Activated CD4-positive, alpha-beta T cell treated with anti-CD3 and anti-CD28 coated beads for 1 hour (primary cell): ENCODE measurements at places on chromosomes 11 and 22.

- DNase-seq, result no peak
Observed at GRCh38 chr11:41119484-41119883, 340.0 kb downstream of the LRRC4C start.

DNA sequence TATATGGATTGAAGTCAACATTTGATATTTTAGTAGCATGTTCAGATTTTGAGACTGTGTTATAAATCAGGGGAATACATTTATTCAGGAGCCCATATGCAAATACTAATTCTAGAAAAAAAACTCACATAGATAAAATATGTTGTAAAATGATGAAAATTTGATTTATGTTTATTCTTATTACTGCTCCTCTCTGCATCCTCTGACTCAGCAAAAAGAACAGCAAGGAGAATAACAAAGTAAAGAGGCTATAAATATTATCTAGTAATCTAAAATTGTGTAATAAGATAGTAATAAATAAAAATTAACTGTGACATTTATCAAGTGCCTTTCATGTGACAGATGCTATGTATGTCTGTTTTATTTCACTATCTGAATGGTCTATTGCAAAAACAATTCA lies 507.2 kb upstream of the ANO3 start:
- no peak for DNase-seq

DNA sequence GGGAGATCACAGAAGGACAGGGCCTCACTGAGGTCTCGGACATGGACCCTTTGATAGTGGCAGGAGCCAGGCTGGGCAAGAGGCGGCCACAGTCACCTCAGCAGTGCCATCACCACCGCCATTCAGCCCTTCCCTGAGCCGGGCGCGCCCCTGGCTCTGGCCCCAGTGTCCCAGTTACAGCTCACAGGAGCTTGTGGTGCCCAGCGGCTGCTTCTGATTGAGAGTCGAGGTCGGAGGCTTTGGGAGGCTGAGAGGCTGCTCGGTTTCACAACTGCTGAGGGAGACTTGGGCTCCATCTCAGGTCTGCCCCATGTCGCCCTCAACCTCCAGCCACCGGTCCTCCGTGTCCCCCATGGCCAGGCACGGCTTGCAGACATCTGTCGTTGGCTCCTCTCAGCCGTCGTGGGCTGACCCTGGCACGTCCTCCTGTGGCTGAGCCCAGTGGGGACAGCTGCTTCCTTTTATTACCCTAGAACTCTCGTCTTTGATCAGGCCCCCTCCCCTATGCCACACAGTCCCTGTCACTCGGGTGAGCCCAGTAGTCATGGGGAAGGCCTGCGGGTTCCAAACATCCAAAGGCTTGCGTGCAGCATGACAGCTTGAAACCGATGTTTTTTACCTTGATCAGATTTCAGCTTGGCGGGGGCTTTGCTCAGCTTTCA lies 28.4 kb upstream of the PPP6R3 start:
- DNase-seq, result no peak

DNA sequence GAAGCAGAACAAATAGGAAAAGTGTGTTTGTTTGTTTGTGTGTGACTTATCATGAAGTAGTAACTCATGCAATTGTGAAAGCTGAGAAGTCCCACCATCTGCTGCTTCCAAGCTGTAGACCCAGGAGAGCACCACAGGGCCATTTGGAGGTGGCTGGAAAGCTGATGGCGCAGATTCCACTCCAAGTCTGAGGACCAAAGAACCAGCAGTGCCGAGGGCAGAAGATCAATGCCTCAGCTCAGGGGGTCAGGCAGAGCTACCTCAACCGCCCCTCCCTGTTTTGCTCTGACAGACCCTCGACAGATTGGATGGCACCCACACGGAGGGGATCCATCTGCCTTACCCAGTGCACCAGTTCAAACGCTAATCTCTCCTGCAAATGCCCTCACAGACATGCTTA lies 896.2 kb downstream of the BRD1 start:
- no peak for DNase-seq

DNA sequence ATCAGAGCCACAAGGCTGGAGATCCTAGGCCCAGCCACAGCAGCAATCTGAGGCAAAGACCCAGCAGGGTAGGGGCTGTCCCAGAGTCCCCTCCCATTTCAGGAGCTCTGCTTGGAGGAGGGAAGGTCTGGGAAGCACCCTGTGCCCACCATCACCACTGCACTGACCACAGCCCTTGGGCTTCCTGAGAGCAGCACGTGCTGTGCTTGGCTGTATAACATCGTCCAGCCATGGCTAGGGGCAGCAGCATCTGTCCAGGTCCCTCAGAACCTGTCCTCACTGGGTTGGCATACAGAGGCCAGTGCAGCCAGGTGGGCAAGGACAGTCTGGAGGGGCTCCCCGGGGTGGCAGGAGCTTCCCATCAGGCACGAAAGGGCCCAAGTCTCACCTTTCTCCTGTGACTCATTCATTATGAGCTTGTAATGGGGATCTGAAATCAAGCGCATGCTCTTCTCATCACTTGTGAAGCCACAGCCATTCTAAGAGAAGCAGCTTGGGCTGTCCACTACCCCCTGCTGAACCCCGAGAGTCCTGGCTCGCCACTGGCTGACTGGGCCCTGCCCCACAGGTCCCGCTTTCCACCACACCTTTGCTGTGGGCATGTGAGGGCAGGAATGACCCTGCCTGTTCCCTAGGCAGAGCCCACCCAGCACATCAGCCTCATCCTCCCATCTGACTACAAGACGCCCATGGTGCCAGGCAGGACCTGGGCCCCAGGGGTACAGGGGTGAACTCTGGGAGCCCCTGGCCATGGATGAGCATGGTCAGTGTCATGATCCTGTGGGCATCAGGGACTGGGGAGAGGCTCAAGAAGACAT lies 83.3 kb downstream of the MED15 start:
- no peak for DNase-seq

DNA sequence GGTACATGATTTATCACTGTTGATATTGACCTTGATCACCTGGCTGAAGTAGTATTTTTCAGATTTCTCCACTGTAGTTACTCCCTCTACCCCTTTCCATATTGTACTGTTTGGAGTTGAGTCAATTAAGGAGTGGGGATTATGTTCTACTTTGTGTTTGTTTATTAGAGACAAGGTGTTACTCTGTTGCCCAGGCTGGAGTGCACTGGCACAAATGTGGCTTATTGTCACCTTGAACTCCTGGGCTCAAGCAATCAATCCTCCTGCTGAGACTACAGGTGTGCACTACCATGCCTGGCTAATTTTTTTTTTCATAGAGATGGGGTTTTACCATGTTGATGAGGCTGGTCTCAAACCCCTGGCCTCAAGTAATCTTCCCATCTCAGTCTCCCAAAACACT lies 85.3 kb upstream of the CCDC90B start:
- no peak for DNase-seq

- no peak for DNase-seq
Observed at GRCh38 chr11:6067502-6067901, 36.9 kb upstream of the OR56A1 start.

- DNase-seq, result no peak
Observed at GRCh38 chr11:77828926-77829325, 8.0 kb downstream of the AAMDC start.

GRCh38 chr11:10162222-10162621 lies 131.8 kb downstream of the SBF2 start:
- DNase-seq, result no peak

GRCh38 chr11:66224226-66224855 lies 44.1 kb upstream of the RAB1B start:
- DNase-seq, result no peak

DNA sequence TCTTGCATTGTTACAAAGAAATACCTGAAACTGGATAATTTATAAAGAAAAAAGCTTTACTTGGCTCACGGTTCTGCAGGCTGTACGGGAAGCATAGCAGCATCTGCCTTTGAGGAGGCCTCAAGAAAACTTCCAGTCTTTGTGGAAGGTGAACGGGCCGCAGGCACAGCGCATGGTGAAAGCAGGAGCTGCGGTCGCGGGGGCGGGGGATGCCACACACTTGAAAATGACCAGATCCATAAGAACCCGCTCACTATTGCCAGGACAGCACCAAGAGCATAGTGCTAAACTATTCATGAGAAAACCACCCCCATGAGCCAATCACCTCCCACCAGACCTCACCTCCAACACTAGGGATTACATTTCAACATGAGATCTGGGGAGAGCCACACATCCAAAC lies 45.6 kb upstream of the SEPTIN5 start:
- no peak for DNase-seq

DNA sequence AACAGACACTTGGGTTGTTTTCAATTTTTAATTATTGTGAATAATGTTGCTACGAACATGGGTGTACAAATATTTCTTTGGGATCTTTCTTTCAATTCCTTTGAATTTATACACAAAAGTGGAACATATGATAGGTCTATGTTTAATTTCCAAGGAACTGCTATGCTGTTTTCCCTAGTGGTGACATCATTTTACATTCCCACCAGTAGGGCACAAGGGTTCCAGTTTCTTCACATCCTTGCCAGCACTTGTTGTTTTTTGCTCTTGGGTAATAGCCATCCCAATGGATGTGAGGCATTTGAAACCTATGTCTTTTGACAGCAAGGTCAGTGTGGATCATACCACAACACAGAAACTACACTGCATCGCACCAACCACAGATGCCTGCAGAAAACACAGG lies 41.8 kb upstream of the SCN3B start:
- no peak for DNase-seq

DNA sequence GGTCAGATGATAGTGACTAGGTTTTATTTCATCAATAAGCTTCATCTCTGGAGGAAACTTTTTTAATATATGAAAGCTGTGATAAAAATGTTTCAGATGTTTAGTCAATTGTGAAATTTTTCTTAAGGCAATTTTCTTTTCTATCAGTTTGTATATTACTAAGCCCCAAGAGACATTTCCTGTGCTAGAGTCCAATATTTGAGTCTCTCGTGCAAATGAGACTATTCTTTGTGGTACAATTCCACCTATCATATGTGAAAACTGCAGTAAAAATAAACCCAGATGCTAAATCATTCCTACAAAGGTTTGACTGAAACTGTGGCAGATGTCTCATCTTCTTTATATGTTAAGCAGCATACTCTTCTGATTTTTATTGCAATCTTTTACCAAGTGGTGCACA lies 28.0 kb downstream of the CTR9 start:
- no peak for DNase-seq

DNA sequence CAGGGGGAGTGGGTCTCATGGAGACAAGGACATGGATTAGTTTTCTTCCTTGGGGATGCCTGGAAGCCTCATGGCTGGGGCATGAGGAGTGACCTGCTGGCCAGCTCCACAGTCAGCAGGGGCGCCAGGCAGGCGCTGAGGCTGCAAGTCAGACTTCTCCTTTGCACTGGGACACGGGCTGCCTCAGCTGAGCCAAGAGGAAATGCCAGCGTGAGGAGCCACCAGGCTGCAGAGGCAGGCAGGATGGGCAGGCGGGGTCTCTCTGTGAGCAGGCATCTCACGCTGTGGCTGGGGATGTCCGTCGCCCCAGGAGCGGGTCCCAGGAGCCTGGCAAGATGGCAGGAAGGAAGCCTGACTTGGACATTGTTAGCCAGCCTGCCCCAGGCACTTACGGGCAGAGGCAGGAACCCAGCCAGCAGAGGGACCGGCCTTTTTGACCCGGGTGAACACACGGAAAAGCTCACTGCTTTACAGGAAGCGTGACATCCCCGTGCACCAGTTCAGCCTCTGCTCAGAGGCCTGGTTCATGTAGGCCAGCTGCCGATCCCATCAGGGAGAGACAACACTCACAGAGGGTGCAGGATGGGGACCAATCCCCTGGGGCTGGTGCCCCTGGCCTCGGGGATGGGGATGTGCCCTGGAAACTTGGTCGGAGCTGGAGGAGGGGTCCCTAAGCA lies 10.2 kb downstream of the GNB1L start:
- no peak for DNase-seq

- DNase-seq, result no peak
Observed at GRCh38 chr11:102559839-102560238, 29.3 kb upstream of the MMP7 start.

DNA sequence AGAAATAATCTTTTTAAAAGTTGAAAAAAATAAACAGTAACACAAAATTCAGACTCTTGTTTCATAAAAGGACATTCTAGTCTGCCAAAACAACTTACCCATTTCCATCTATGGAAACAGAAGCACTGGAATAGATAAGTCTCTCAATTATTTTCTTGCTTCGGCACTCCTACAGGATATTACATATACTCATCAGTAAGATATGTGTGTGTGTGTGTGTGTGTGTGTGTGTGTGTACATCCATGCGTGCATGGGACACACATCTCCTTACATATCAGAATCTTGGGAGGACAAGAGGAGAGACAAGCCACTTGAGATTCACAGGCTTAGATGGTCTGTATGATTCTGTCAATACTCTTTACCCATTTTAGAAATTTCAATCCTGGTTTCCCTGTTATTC lies 144.6 kb downstream of the ATG16L2 start:
- no peak for DNase-seq

GRCh38 chr11:102546923-102547471 lies 16.4 kb upstream of the MMP7 start:
- no peak for DNase-seq

- DNase-seq, result no peak
Observed at GRCh38 chr11:33935461-33936456, 43.9 kb upstream of the LMO2 start.

DNA sequence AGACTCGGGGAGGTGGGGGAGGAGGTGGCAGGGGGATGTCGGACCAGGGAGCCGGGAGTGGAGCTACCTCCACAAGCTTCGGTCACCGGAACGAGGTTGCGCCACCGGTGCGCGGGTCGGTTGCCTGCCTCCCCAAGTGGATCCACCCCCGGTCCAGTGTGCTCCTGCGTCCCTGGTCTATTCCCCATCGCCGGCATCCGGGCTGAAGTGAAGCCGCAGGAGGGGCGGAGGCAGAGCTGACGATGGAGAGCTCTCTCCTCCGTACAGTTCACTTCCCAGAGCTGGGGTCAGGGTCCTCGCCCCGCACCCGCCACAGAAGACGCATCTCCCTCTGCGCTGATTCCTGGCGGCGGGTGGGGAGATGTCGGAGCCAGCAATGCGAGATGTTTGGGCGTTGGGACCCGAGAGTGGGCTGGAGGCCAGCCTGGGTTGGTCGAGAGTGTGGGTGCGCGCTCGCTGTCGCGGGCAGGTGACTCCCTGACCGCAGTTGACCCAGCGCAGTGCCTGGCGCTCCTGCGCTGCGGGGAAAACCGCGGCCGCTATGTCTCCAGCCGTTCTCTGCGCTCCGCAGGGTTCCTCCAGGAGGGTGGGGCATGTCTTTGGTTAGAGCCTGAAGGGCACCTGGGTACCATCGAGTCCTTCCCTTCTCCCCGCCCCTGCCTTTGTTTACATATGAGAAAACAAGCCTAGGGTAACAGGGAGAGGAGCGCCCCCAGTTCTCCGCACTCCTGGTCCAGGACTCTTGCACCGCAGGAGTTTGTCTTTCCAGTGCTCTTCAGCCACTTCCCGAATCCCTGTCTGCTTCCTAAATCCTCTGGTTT lies 1.7 kb downstream of the C11orf96 start:
- no peak for DNase-seq

- DNase-seq, result no peak
Observed at GRCh38 chr11:16610738-16611388, 127.6 kb upstream of the C11orf58 start.

GRCh38 chr11:63868399-63869064 lies 29.6 kb downstream of the MARK2 start:
- DNase-seq, result no peak

- DNase-seq, result no peak
Observed at GRCh38 chr11:128598506-128599150, 11.3 kb upstream of the ETS1 start.
